ENCODE measurements at places on chromosomes 3 and 15.

GRCh38 chr3:62615258-62615849 lies 242.0 kb upstream of the FEZF2 start:
- no peak for DNase-seq

- DNase-seq = no peak
Observed at GRCh38 chr3:102530415-102531181, 95.8 kb downstream of the ZPLD1 start.

DNA sequence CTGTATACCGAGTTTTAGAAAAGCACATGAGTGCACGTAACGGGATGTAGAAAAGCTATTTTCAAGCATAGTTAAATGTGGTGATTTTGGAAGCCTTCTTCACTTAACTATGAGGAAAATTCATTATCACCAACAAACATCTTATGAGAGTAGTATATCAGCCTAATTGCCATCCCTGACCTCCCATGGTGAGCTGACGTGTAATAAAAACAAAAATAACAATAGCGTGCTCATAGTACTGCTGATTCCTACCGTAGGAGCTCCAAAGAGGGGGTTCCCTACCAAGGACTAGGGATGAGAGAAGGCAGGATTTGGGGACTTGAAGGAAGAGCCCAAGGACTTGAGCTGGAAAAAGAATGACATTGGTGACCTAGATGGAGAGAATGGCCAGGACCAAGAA lies 16.9 kb downstream of the ST8SIA2 start:
- no peak for DNase-seq

DNA sequence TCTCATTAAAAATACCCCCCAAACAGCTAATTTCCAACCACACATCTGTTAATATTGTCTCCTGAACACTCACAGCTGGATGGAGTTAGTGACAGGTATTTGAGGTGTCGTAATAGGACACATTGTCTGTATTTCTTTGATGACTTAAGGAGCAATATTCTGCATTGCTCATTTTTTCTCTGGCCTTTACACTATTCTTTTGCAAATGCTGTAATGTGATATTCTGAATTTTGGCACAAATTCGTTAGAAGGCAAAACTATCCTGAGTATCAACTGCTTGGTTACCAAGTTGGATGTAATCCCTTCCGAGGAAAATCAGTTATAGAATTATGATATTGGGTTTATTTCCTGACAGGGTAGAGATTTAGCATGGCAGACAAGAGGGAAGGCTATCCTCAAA lies 1030.2 kb downstream of the MCTP2 start:
- DNase-seq = no peak

GRCh38 chr3:11499144-11499543 lies 144.6 kb downstream of the VGLL4 start:
- DNase-seq = no peak

DNA sequence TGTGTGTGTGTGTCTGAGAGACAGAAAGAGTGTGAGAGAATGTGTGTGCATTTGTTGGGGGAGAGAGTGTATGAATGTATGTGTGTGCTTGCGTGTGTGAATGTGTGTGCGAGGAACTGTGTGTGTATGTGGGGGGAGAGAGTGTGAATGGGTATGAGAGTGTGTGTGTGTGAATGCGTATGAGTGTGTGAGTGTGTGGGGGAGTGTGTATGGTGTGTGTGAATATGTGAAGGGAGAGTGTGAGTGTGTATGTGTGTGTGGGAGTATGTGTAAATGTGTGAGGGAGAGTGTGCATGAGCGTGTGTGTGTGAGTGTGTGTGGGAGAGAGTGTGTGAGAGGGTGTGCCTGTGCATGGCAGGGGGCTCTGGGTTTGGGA lies 79.8 kb upstream of the ABHD17C start:
- DNase-seq = no peak

DNA sequence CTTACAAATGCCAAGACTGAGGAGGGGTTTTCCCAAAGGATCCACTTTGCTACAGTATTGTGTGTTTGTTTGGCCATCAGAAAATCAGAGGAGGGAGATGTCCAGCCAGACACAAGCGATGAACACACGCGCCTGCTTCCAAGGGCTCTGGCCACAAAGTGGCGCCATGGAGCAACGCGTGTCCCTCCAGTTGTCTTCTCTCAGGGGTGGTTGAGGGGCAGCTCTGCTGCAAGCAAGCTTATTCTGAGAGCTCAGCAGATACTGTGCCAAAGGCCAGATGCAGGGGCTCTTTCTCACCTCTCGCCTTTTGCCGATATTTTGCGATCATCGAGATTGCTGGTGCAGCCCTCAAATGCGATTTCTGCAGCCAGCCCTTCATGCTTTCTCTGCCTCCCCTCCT lies 88.9 kb upstream of the OSBPL11 start:
- DNase-seq = no peak

DNA sequence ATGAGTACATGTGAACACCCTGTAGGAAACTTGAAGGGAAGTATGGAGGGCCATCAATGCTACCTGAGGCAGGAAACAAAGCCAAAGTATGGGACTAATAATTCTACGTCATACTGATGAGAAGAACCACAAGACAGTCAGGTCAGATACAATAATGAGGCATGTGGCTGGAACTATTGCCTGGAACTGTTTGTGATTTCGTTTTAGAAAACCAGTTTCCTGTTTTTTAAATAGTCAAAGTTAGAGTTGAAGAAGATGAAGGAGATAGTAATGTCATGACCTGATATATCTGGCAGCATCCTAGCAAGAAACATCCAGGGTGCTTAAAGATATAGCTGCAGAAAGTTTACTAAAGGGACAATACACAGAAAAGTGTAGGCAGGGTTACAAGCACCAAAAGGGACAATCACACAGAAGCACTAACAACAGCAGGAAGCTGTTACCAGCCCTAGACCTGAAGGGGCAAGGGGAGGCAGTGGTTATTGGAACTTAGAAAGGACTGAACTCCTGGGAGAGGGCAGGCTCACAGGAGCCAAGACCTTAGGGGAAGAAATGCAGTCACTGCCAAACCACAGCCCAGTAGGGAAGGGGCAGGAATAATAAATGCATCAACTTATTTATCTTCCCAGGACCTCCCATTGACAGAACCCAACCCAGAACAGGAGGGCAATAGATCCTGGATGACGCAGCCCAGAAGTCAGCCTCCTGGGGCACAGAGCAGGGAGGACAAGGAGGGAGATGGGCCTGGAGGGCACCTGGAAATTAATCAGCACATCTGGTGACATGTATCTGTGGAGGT lies 302.1 kb upstream of the STT3B start:
- DNase-seq = no peak

GRCh38 chr3:138389144-138389601 lies 40.8 kb downstream of the MRAS start:
- no peak for DNase-seq

GRCh38 chr15:89326316-89326715 lies 8.3 kb downstream of the POLG start:
- DNase-seq = no peak

- DNase-seq = peak; percentile 73
Observed at GRCh38 chr3:72163809-72164634, 379.1 kb upstream of the PROK2 start.

GRCh38 chr15:51688863-51689262 lies 7.6 kb downstream of the SCG3 start:
- DNase-seq = no peak

- DNase-seq = no peak
Observed at GRCh38 chr15:56469483-56469882, 4.5 kb upstream of the MNS1 start.

GRCh38 chr3:35422836-35423601 lies 216.3 kb upstream of the ARPP21 start:
- no peak for DNase-seq

GRCh38 chr15:49815526-49815925 lies 194.7 kb downstream of the DTWD1 start:
- DNase-seq = no peak

- DNase-seq = no peak
Observed at GRCh38 chr15:101046826-101047225, 127.7 kb downstream of the LRRK1 start.

- DNase-seq = no peak
Observed at GRCh38 chr3:174358252-174358651, 500.9 kb upstream of the NAALADL2 start.

GRCh38 chr15:48451736-48452135 lies 120.5 kb downstream of the DUT start:
- DNase-seq = no peak

- no peak for DNase-seq
Observed at GRCh38 chr3:183324083-183324482, 71.0 kb downstream of the B3GNT5 start.

DNA sequence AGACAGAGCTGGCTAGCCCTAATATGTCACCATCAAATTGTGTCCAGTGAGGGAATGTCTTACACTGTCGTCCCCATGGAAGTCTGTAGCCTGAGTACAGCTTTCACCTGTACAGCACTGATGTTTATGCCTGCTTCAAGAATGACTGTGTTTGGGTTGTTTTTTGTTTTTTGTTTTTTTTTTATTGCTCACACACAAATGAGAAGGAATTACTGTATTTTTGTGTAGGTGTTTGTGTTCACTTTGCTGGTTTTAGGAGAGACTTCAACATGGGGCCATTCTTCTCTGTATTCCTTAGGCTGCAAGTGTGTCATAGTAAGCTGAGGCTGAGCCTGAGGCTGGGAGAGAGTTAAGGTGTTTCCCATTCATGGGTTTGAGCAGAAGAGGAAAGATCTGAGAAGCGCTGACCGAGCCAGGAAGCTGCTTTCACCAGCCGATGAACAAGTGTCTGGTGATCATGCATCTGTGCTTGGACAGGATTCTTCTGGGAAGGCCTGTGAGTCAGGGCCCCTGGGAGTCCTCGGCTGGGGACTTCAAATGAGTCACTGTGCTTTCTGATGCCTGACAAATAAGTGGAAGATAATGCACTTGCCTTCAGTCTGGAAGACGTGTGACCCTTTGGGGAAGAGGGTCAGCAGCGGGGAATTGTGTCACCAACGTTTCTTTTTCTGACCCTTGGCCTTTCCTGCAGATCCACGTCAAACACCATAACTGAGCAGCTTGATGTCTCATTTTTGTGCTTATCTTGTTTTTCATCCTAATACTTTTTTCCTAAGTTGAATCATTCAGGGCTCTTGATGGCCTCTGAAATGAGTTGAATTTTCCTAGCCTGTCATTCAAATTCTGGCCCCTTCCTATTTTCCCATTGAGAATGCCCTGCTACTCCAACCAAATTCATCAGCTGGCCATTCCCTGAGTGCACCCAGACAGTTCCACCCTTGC lies 36.7 kb upstream of the ZBTB38 start:
- no peak for DNase-seq

- no peak for DNase-seq
Observed at GRCh38 chr3:33052671-33053070, 44.3 kb downstream of the GLB1 start.

GRCh38 chr3:142498397-142499180 lies 50.8 kb upstream of the XRN1 start:
- DNase-seq = no peak

DNA sequence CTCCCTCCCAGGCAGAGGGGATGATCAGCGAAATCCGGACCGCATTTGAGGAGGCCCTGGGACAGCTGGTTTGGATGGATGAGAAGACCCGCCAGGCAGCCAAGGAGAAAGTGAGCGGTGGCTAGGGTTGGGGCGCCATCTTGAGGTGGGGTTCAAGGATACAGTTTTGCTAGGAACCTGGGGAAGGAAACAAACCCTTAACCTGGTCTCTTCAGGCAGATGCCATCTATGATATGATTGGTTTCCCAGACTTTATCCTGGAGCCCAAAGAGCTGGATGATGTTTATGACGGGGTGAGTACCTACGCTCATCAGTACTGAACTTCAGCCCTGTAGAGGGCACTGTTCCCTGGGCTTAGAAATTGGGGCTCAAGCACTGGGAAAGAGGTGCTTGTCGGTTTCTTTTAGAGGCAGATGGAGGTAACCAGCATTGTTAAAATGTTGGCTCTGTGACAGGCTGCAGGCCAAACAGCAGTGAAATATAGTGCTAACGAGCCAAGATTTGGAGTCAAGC lies 9.6 kb upstream of the PSMD2 start:
- DNase-seq = peak; percentile 55

- no peak for DNase-seq
Observed at GRCh38 chr3:86990734-86991481, at the start of gene VGLL3. Gene VGLL3 (minus strand): TSS chr3:86991149. CDS start chr3:86990743, 406 bp downstream.

GRCh38 chr3:146557745-146558144 lies 13.3 kb upstream of the PLSCR1 start:
- DNase-seq = no peak

DNA sequence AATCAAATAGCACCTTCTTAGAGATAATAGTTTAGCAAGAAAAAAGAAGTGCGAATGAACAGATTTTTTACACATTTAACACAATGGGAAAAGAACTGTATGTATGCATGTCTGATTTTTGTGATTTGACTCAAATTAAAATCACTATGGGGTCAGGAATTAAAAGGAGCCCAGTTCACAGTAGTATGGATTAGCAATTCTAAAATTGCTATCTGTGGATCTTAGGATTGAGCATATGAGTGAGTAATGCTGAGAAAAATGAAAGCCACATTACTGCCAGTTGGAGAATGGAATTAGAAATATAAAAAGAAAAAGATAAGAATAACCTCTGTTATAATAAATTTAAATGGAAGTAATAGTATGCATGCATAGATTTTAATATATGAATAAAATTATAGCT lies 386.8 kb upstream of the PLSCR5 start:
- no peak for DNase-seq

GRCh38 chr3:159616234-159616825 lies 372.3 kb upstream of the IL12A start:
- no peak for DNase-seq

GRCh38 chr3:103785017-103785416 lies 1350.2 kb downstream of the ZPLD1 start:
- DNase-seq = no peak

- no peak for DNase-seq
Observed at GRCh38 chr3:94481226-94481898, 418.5 kb downstream of the NSUN3 start.

DNA sequence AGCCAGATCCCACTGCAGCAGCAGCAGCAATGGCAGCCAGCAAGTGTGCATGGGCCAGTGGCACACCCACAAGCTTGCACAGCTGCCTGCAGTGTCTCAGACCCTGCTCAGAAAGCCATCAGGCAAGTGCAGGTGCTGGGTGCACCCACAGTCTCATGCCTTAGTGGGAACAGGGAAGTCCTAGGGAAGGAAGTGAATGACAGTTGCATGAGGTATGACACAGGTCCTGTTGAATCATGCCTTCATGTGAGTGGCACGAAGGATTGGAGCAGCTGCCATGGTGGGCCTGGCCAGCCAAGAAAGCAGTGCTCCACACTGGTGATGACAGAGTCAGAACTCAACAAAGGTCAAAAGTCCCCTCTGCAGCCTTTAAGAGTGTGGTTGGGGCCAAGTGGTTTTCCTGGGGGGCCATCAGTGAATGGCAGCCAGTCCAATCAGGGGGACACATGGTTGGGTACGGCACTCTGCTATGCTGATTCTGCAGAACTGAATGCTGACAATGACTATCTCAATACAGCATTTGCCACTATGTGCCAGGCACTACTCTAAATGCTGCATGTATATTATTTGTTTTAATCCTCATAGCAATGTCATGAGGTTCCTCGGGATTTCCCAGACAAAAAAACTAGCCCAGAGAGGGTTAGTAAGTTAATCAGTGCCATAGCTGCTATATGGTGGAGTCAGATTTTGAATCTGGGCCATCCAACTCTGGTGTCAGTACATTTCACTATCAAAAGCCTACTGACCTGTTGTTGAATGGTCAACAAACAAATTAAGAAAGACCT lies 94.3 kb downstream of the AQP9 start:
- DNase-seq = no peak

GRCh38 chr3:141057946-141058800 lies 7.0 kb downstream of the SPSB4 start:
- no peak for DNase-seq

Measured in GM18507 (cell line).